ENCODE measurements at places on chromosomes 5 and 9.

DNA sequence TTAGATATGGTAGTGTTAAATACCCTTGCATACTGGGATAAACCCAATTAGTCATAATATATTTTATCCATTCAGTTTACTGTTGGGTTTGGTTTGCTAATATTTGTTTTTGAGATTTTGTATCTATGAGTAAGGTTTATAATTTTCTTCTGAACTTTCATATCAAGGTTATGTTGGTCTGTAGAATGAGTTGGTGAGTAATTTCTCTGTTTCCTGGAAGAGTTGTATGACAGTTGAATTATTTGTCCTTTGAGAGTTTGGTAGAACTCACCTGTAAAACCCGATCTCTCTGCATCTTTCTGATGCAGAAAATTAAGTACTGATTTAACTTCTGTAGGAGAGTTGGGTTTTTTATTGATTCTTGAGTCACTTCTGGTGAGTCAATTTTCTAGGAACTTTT, 20.4 kb downstream of the DDX4 start:
- no peak for DNase-seq

GRCh38 chr5:32406650-32407049, 37.9 kb downstream of the ZFR start:
- DNase-seq: no peak

- DNase-seq: no peak
These were observed 13.5 kb upstream of the MELK start for GRCh38 chr9:36559036-36559695.

DNA sequence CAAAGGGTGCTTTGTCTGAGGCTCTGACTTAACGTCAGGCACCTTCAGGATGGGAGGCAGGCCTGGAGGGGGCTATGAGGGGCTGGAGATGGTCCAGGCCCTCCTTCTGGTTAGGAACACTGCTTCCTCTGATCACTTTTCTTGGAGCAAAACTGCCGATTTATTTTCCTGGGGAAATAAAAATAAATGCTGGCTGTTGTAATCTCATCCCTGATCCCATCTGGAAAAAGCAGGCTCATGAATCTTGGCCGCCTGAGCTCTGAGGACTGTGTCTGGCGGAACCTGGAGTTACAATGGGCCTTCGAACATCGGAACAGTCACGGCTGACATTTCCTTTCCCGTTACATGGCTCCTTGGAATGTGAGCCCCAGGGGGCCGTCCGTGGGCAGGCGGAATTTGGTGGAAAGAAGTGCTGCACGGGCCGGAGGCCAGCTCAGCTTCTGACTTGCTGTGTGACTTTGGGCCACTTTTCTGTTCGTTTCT, 157.8 kb downstream of the RGS3 start:
- peak; percentile 13 for DNase-seq

GRCh38 chr5:109829331-109829730, 139.6 kb downstream of the MAN2A1 start:
- DNase-seq: no peak

GRCh38 chr5:81767097-81767496, 16.2 kb upstream of the SSBP2 start:
- DNase-seq: no peak

DNA sequence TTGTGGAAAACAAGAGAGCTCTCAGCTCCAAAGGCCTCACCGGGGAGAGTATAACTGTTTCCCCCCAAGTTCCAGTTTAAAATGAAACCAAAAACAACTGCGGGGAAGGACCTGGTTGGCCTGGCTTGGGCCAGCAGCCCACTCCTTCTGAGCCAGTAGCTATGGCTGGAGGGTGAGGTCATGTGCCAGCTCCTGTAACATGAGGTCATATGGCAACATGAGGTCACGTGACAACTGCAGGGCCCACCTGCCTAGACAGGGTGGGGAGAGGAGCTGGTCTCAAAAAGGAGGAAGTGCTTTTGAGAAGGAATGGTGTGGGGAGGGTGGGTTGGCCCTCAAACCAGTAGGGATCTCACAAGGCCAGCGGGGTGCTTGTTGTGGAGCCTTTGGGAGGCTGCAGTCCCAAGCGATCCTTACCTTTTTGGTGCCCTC, 29.3 kb upstream of the CRB2 start:
- DNase-seq: no peak

GRCh38 chr5:41787265-41787664, 83.0 kb downstream of the OXCT1 start:
- DNase-seq: no peak

- DNase-seq: peak; percentile 43
These were observed 53.0 kb downstream of the GADD45G start for GRCh38 chr9:89657765-89658164.

- DNase-seq: no peak
These were observed 31.7 kb upstream of the SCAMP1 start for GRCh38 chr5:78328585-78329173.

DNA sequence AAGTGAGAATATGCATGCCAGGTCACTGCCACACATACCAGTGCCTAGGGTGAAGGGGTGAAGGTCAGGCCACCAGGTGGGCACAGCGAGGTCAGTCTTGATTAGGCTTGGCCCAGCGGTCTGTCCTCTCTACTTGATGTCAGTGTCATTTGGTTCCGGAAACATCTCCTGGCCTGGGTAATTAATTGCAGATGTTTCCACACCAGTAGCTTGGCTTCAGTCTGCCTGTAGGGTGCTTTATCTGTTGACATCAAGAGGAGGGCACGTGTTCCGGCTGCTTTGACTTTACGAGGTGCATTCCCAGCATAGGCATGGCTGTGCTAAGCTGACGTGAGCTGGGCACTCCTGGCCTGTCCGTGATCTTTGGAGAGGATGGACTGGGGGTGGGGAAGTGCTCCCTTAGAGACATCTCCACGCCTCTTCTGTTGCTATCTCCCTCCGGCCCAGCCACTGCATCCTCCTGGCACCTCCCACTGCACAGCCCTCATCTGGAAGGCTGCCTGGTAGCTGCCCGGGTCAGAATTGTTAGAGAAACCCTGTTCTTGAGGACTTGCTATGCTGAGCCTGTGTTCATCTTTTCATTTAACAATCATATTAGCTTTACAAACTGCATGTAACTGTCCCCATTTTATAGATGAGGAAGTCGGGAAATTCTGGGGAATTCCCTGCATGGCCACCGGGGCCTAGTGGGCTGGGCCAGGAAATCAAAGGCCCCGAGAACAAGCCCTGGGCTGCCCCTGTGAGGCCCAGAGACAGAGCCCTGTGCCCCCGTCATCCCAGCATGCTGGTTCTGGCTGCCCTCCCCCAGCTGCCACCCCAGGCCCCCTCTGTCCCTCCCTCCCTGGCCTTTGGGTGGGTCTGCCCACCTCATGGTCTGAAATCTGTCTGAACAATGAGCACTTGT, 29.1 kb downstream of the JADE2 start:
- peak; percentile 63 for DNase-seq

GRCh38 chr5:111676466-111676865, 80.5 kb downstream of the NREP start:
- DNase-seq: no peak

- DNase-seq: no peak
These were observed 5.6 kb downstream of the MEIKIN start for GRCh38 chr5:131939690-131940345.

DNA sequence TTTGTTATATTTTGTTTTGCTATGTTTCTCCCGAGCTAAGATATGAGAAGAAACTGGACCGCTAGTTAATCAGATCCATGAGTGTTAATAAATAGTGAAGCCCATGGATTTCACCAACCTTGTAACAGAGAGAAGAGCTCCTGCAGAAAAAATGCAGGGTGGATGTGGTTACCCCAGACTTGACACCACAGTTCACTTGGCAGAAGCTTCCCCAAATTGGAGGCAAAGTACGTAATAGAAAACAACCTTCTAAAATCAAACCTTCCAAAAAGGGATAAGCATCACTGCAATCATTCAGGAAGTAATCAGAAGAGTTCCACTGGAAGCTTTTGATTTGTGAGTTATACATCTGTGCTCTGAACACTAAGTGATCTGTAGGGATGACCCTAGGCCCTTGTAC, 267.5 kb downstream of the ACTL7B start:
- no peak for DNase-seq

- DNase-seq: no peak
These were observed 114.5 kb upstream of the NR5A1 start for GRCh38 chr9:124621371-124622328.

GRCh38 chr5:181200816-181201215, 4.2 kb downstream of the TRIM7 start:
- no peak for DNase-seq

- no peak for DNase-seq
These were observed 262.5 kb downstream of the PSAT1 start for GRCh38 chr9:78559449-78559885.

GRCh38 chr9:135038331-135038730, 49.1 kb upstream of the OLFM1 start:
- DNase-seq: no peak

GRCh38 chr5:159104051-159104651, 4.4 kb upstream of the EBF1 start:
- DNase-seq: no peak

DNA sequence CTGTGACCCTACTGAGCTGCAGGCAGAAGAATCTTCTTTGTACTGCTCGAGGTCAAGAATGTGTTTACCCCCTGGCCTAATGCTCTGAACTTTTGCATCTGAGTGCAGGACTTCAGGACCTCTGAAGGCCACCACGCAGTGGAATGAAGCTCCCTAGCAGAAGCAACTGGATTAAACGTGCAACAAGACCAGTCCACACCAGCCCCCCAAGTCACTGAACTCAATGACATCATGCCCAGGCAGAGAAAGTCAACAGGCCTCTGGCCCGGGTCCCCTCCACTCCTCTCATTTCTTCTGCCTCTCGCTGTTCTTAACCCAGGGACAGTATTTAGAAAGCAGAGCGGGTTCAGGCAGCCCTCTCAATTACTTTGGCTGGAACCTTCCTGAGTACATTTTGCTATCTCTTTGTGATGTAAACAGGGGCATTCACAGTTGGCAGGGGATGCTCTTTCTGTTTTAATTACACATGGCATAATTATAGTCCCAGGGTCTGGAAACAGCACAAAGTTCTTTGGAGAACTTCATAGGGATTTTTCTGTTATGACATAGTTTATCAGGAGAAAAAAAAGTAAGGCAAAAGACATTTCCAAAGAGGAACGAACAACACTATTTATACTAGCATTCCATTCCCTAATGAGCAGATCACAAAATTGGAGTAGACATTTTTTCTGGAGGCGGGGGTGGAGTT, 108.2 kb upstream of the SPATA31D4 start:
- DNase-seq: no peak

DNA sequence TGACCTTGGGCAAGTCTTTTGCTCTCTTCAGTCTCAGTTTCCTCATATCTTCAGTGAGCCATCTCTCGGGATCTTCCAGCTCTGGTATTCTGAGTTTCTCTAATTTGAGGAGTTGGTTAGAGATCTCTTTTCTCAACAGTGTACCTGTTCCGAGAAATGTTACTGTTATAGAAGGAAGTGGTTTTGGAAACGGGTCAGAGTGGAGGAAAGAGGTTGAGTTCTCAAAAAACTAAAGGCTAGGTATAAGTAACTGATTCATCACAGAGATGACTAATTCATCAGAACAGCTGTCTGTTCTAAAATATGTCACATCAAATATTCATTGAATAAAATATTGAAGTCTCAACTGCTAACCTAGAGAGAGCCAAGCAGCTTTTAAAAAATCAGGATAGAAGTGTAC, 106.6 kb downstream of the PALM2AKAP2 start:
- DNase-seq: no peak

DNA sequence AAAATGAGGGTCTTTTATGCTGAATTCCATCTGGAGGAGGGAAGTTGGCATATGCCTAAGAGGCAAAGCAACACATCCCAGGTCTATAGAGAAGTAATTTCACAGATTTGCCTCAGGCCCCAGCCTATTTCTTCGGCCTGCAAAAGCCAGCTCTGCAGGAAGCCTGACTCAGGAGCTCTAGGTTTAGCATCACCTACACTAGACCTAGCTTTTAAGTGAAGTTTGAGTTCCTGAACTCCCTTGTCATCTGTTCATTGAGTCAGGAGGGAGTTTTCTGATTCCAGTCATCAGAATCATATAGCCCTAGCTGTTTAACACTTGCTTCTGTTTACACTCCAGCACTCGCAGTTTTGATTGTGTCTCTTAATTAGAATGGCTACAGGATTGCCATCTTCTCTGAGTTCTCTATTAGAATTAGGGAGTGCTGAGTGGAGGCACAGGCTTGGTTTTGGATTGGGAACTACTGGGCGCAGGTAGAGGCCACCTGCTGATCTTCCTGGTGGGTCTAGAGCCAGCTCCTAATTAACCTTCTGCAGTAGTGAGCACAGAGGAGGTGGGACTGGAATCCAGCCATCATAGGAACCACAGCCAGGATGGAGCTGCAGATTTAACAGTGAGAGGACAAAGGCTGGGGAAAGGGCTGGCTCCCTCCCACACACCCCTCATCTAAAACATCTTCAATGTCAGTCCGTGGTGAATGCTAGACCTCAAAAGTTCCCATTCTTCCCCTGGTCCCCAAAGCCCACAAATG, 179.5 kb downstream of the TRIO start:
- no peak for DNase-seq

GRCh38 chr5:159231167-159231566, 21.8 kb upstream of the RNF145 start:
- DNase-seq: no peak

DNA sequence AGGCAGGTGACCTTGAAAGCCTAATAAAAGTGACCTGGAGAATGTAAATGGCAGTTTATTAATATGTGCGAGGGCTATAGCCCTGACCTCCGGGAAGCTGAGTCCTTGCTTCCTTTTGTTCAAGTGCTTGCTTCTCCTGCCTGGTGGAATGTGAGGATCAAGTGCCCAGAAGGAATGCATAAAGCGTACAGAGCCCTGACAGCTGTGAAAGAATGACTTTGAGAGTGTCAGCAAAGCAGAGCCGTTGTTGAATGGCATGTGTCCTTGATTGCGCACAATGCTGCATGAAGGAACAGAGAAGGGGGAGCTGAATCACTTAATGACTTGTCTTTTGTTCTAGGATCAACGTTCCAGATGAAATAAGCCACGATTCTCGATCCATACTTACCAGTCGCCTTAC, 133.0 kb downstream of the SLF1 start:
- DNase-seq: no peak

GRCh38 chr5:88881571-88881971, 1.4 kb downstream of the MEF2C start:
- no peak for DNase-seq

DNA sequence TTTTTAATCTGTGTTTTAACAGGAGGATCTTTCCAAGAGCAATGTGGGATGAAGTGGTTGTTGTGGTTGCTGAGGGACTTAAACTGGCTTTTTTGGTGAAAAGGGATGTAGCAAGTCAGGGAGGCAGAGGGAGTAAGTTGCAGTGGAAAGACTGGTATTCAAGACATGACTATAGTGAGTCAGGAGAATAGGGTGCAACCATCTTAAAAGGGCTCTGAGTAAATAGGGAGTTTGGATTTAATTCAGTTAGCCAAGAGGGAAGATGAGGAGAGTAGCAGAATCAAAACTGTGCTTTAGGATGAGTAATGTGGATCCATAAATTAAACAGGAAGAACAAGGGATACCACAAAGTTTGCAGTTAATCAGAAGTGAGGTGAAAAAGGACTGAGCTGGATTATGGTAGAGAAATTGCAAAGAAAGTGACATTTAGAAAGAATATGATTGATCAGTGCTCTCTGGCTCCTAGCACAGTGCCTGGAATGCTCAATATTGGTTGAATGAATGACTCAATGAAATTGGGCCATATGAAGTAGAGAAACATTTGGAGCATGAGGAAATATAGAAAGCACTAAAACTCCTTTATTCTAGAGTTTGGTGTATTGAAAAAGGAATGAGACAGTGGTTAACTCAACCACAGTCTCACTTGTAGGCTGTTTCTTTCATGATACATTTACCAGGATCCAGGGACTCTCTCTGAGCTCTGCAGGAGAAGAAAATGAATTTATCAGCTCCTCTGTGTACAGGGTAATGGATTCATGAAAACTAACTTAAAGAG, 5.1 kb downstream of the POLR3G start:
- no peak for DNase-seq

- no peak for DNase-seq
These were observed 160.1 kb upstream of the DAB2 start for GRCh38 chr5:39584927-39585326.

Measured in activated T-cell treated with anti-CD3 and anti-CD28 coated beads, Interleukin-2, amount 50 U/mL, for 48 hours (primary cell).